ENCODE measurements at places on chromosomes 5 and 9.

- no peak for DNase-seq
These were observed 4.4 kb downstream of the LRRC8A start for GRCh38 chr9:128886211-128886891.

- no peak for DNase-seq
These were observed 430.1 kb upstream of the MEF2C start for GRCh38 chr5:89313044-89313443.

DNA sequence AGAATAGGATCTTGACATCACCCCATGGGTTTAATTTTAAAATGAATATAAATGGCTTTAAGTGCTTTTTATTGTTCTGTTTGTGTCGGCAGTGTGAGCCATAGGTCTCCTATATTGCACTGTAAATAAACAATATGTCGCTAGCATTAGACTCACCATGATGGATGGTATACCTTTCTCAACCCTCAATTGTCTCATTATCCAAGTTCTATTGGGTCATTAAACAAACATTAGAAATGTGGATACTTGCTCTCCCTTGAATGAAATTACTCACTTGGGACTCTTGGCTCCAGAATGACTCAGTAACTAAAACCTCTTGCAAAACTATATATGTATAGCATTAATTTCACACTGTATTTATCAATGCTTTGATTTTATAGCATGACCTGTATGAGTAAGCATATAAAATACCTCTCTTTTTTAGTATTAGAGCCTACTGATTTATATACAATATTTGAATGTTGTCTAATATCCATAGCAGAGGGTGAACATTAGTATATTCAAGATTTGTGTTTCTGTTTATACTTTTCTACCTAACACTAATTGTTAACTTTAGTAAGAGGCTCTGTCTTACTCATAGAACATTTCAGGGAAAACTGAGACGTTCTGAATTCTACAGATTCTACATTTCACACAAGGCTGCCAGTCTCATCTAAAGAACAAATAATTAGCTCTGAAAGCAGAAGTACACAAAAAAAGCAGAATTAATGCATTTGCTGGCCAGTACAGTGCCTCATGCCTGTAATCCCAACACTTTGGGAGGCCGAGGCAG is 303.8 kb upstream of the PRR16 start:
- DNase-seq, result no peak

- no peak for DNase-seq
These were observed 107.7 kb upstream of the CCDC152 start for GRCh38 chr5:42648915-42649314.

DNA sequence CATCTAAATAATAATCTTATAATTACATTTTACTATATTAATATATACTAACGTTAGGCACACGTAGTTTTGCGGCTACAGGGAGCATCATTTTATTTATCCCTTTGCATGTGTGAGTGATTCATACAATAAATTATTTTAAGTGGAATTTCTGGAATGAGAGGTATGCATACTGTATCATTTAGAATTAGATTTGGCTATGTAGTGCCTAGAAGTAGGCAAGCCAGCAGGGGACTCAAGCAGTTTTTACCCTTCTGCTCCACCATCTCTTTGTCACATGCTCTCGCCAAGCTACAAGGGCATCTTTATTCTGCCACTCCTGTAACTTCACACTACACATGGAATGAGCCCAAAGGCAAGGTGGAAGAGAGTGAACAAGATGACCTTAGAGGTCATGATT is 60.8 kb downstream of the MEGF10 start:
- no peak for DNase-seq

DNA sequence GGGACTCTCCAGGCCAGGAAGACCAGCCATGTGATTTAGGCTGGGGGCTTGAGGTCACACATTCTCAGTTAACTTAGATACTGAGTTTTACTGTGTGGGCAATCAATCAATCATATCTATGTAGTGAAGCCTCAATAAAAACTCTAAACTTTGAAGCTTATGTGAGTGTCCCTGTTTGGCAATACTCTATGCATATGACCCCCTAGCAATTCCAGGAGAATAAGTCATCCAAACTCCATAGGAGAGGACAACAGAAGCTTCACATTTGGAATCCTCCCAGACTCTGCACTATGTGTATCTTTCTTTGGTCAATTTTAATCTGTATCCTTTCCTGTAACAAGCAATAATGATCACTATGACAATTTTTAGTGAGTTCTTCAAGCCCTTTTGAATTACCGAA is 216.8 kb upstream of the RGMB start:
- no peak for DNase-seq

GRCh38 chr5:65903581-65903980 is 22.8 kb upstream of the ERBIN start:
- no peak for DNase-seq

GRCh38 chr9:81562231-81563019 is 126.9 kb downstream of the TLE1 start:
- DNase-seq, result no peak

- DNase-seq, result no peak
These were observed 279.1 kb downstream of the MAST4 start for GRCh38 chr5:66875315-66875714.

DNA sequence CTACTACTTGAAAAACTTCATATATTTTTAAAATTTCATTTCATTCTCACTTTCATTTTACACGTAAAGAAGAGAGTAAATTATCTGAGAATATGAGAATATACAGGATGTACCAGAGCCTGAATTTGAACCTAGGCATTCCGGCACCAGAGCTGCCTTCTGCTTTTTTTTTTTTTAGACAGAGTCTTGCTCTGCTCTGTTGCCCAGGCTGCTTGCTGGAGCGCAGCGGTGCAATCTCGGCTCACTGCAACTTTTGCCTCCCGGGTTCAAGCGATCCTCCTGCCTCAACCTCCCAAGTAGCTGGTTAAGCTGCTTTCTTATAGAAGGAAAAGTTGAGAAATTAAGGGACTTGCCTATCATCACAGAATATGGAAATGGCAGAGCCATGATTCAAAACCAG is 540.1 kb downstream of the EBF1 start:
- DNase-seq, result no peak

GRCh38 chr9:89256642-89257041 is 54.4 kb upstream of the CKS2 start:
- no peak for DNase-seq

- no peak for DNase-seq
These were observed 212.3 kb downstream of the DOCK8 start for GRCh38 chr9:426976-427375.

- no peak for DNase-seq
These were observed 60.0 kb upstream of the TYRP1 start for GRCh38 chr9:12633016-12633765.

DNA sequence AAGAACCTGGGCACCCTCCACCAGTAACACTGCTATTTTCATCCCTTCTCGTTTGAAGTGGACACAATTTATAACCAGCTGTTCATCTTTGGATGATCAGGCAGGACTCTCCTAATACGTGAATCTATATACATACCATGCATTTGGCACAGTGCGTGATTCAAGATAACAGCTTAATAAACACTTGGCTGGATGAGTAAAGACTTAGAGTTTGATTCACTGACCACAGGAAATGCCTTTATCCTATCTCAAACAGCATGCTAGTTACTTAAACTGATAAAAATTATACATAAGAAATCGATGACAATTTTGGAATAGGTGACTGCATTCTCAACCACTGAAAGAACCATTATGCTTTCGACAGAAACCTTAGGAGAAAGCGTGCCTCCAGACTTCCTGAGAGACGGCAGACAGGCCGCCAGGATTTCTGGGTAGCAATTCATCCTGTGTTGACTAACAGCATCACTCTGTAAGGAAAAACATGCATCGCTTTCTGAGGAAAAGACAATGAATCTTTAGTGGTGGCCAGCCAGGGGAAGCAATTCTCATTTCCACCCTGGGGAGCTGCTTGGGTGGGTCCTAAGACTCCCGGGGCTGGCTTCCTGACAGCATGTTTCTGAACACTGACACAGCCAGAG is 9.7 kb downstream of the MRPL36 start:
- no peak for DNase-seq

- no peak for DNase-seq
These were observed 30.3 kb upstream of the GRXCR2 start for GRCh38 chr5:145903113-145903512.

DNA sequence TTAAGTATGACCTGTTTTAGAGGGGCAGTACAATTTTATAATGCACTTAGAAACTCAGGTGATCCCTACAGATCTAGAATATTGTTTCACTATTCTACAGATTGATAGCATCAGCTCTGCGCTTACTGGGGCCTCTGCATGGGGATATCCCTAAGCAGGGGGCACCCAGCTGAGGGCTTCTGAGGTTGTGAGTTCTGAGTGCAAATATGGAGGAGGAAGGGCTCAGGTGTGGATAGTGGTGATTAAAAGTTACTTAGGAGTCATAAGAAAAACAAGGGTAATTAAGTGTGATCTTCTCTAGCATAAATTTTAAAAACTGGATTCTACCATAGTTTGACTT is 274.4 kb downstream of the EFNA5 start:
- DNase-seq, result no peak

DNA sequence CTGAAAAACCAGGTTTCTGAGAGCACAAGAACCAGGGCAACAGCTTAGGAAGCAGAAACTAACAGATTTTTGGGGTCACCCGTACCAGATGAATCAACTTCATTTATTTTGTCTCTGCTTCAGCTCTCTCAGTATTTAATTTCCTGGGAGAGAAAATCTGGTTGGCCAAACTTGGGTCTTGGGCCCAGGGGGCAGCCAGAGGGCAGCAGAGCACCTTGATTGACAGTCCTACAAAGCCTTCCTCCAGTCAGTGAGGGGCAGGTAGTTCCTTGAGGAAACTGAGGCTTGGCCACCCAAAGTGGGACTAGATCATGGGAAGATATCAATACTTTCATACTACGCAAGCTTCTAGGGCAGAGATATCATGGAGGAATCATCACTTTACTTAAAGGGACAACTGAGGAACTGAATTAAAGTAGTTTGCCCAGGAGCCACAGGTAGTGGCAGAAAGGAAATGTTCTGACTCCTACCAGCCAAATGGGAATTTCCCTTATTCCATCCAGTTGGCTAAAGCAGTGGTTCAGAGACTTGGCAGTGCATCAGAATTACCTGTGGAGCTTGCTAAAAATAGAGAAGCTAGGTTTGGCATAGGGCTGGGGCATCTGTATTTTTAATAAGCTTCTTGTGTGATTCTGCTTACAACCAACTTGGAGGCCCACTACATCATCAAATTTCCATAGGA is 21.5 kb upstream of the ARHGAP26 start:
- DNase-seq, result peak; percentile 35

DNA sequence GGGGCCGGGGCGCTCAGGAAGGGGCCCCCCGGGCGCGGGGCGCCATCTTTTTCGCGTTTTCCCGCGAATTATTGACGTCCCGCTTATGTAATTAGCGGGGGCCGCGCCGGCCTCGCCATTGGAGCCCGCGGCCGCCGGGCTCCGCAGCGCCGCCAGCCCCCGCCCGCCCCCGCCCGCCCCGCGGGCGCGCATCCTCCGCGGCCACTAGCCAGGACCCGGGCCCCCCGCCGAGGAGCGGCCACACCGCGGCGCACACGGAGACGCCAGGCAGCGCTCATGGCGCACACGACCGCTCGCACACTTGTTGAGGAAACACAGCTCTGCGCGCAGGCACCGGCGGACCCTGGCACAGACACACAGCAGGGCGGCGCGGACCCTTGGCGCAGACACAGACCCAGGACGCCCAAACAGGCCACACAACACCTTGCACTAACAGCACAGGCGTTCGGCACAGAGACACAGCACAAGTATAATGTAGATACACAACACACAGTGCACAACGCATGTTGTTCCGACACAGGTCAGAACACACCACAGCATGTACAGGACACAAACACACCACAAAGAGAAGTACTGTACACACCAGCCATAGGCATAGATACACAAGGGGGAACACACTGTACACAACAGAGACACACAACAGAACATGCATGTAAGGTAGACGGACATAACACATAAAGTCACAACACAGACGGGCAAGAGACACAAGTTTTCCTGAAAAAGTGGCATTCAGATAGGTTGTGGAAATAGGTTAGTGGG is 467 bp upstream of the PHF19 start:
- peak; percentile 50 for DNase-seq

DNA sequence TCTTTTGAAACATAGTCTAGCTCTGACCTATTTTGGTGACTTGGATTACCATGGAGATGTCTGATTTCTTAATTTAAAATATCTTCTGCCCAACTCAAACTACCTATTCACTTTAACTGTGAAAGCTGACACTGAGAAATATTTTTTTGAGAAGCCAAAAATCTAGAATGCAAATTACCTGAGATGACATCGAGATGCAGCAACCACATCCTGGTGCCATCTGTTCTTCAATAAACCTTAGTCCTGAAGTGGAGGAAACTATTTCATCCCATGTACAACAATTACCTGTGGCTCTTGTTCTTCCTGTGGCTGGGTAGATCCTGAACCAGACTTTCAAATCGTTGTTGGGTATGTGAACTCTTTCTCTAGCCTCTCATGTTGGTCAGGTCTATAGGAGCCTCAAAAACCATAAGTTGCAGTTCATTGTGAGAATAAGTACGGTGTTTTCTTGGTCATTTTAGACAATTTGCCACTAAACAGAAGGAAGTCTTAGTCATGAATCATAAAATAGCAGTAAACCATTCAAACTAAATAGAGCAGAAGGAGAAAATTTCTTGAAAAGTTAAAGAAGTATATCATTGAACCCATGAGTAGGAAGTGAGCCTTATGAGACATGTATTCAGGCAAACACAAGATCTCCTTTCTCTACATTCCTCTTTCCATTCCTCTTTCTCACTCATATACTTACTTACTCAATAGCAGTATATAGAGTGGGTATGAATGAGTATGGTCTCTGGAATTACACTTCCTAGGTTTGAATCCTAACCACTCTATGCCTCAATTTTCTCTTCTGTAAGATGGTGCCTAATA is 176.0 kb downstream of the HMHB1 start:
- DNase-seq, result no peak

GRCh38 chr5:178940569-178941360 is at the start of gene ZNF454:
TSS of gene ZNF454 (plus strand) at chr5:178941198. CDS start at chr5:178942792, 1,594 bp downstream.
- DNase-seq, result no peak

DNA sequence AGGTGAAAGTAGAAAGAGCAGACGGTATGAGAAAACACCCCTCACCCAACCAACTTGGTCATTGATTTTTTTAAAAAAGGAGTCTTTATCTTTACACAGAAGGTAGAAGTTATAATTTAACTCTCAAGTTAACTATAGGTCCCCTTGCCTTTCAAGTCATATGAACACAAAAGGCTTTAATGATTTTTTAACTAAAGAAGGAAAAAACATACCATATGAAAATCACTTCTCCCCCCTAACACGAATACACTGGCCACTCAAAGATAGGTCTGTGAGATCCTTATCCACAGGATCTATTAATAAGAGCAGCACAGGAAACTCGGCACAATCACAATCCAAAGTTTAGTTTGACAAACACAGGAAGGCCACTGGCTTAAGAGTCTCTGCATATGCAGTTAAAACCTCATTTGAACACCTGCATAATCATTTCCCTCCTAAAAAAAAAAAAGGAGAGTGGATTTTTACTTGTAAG is 138.0 kb downstream of the ENC1 start:
- DNase-seq, result no peak

GRCh38 chr5:79086116-79086515 is 16.5 kb downstream of the BHMT2 start:
- DNase-seq, result no peak

- no peak for DNase-seq
These were observed 92.2 kb upstream of the IL33 start for GRCh38 chr9:6123416-6123815.

Data from T-helper 1 cell (primary cell).